CD8-positive, alpha-beta memory T cell (primary cell): ENCODE measurements at places on chromosomes 11 and 22. TPM values are rescaled to one million over a fixed set of nuclear protein-coding genes. Genes with fewer than 3 reads are reported as not detected.

GRCh38 chr11:34154059-34154875 lies 48.8 kb downstream of the NAT10 start:
- DNase-seq: no peak

DNA sequence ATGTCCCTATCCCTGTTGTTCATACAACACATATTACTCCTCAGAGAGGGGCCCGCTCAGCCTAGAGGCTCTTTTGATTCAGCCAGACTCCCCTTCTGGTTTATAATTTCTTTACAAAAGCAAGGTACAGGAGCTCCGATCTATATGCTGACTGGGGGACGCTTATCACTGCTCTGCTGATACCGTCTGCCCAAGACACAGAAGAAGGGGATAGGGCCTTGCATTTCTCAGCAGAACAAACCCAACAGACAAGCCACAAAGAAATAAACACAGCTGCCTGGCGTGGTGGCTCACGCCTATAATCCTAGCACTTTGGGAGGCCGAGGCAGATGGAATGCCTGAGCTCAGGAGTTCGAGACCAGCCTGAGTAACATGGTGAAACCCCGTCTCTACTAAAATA lies 109.9 kb upstream of the AKIP1 start:
- DNase-seq: no peak

GRCh38 chr11:121035169-121035755 lies 11.4 kb downstream of the TBCEL start:
- no peak for DNase-seq

DNA sequence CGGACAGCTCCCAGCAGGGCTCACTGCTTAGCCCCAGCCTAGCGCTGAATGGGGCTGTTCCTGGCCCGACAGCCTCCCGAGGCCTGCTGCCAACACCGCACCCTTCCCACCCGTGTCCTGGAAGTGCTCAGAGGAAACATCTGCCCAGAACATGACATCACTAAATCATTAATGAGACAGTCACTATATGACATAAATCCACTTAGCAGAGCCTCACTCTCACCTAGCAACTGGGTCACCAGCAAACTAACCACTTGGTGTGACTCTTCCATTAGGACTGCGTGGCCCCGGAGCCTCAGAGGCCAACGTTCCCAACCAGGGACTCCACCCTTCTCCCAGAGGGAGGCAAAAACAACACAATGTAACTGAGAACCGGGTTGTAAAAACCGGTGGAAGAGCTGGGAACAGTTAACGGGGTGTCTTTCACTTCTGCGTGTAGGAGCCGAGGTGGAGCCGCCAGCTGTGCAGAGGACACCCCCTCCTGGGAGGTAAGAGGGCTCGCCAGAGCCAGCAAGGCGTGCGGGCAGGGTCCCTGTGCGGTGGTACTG lies 21.4 kb upstream of the PACSIN2 start:
- DNase-seq: no peak

GRCh38 chr11:111983187-111983986 lies 41.8 kb upstream of the DLAT start:
- no peak for DNase-seq

GRCh38 chr11:68584991-68585524 lies 99.3 kb upstream of the GAL start:
- no peak for DNase-seq

GRCh38 chr22:47435204-47435487 lies 672.7 kb downstream of the TBC1D22A start:
- no peak for DNase-seq

The ANKK1 gene
- total RNA-seq: 0.57 TPM

The TIGD3 gene
- total RNA-seq: 1.2 TPM
